ENCODE measurements at places on chromosomes 7 and 10. TPM values are rescaled to one million over a fixed set of nuclear protein-coding genes. Genes with fewer than 3 reads are reported as not detected.

The CUBN gene
- total RNA-seq = 0.08 TPM

The PRLHR gene
- total RNA-seq = not detected

The SLC16A9 gene
- 0.13 TPM for total RNA-seq

The GNG11 gene
- 37.4 TPM for total RNA-seq

The PRPF18 gene
- 19.9 TPM for total RNA-seq

The MSMB gene
- total RNA-seq = not detected

The ACTL6B gene
- total RNA-seq = not detected

The PPP1R3A gene
- total RNA-seq = not detected

The ZNF479 gene
- not detected for total RNA-seq

The POM121L12 gene
- not detected for total RNA-seq

The GOLGA7B gene
- 3.6 TPM for total RNA-seq

The CALHM3 gene
- 0.47 TPM for total RNA-seq
